Glomerular endothelial cell (primary cell): ENCODE measurements at places on chromosomes 12 and 14. TPM values are rescaled to one million over a fixed set of nuclear protein-coding genes. Genes with fewer than 3 reads are reported as not detected.

- DNase-seq = no peak
Observed at GRCh38 chr14:105499256-105500035, 8.4 kb downstream of the TEDC1 start.

DNA sequence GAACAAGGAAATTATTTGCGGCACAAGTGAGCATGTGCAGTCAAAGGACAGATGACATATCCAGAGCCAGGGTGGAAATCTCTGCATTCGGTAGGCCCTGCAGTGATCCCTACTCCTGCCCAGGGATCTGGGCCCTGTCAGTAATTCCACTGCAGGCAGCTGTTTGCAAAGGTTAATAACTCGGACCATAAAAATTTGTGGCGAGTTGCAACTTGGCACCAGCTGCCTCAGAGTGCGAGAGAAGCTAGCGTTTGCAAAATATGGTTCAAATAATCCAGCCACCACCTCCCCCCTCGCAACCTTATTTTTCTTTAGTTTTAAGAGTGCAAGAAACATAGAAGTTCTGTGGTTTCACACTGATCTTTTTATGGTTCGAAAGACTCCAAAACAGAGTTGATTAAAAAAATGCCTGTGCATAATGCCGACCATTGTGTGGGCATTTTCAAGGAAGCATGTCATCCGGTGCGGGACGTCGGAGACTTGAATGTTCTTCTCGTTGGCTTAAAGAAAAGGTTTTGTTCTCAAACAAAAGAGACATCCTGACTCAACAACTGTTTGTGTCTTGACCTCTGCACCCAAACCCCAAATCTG lies 224.5 kb downstream of the BCL11B start:
- DNase-seq = no peak

- DNase-seq = no peak
Observed at GRCh38 chr12:106445959-106446358, 88.4 kb downstream of the POLR3B start.

DNA sequence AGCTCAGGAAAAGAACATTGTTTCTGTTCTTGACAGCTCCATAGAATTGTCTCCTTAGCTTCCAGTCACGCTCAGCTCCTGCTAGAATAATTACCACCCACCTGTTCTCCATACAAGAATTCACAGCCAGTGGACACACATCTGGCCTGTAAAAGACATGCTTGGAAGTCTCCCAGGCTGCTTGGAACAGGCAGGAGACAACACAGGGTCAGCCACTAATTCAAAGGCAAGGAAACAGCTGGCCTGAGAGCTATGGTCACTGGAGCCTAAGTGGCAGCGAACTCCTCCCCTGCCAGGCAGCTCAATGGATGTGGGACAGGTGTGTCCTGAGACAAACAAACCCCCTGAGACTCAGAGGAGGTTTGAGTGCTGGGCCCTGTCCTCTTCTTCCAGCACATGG lies 22.9 kb upstream of the LTBP2 start:
- no peak for DNase-seq

DNA sequence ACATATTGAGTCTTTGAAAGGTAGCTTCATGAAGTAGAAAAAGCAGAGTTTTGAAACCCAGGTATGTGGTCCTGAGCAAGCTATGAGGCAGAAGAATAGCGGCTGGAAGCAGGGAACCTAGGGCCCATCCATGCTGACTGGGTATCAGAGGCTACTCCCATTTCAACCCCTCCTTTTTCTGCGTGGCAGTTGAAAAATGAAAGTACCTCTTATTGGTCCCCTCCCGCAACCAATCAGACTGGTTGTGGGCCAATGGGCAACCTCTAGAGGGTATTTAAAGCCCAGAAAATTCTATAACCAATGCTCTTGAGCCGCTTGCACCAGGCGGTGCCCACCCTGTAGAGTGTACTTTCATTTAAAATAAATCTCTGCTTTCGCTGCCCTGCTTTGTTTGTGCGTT lies 1.6 kb upstream of the SNRPF start:
- DNase-seq = no peak

DNA sequence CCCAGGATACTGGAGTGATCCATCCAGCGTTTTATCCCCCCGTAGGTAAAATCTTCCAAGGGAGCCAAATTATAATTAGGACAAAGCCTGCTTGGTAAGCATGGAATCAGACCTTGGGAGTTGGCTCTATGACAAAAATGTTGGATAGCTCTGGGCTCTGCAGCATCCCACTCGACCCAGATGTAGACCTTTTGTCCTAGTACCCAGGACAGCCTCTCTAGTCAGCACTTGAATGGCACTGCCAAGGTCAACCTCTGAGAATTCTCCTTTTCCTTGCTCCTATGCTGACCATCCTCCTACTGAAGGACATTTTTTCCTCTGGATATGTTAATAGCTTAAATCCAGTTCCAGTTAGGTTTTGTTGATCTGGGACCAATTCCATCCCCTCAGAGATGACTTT lies 104.7 kb upstream of the SLC35F4 start:
- no peak for DNase-seq

- no peak for DNase-seq
Observed at GRCh38 chr14:67263499-67264149, 22.4 kb downstream of the PALS1 start.

GRCh38 chr12:47744005-47744651 lies 14.6 kb downstream of the RAPGEF3 start:
- DNase-seq = no peak

GRCh38 chr14:87113286-87113685 lies 879.7 kb downstream of the GALC start:
- no peak for DNase-seq

- no peak for DNase-seq
Observed at GRCh38 chr14:104885973-104886689, 21.1 kb downstream of the CEP170B start.

GRCh38 chr14:92595267-92595666 lies 81.7 kb downstream of the RIN3 start:
- no peak for DNase-seq

- no peak for DNase-seq
Observed at GRCh38 chr14:99007795-99008194, 264.2 kb downstream of the BCL11B start.

The BBOF1 gene
- 0.92 and 2.2 TPM in 2 replicates for total RNA-seq

The SLCO1A2 gene
- not detected in 2 replicates for total RNA-seq

The PLCZ1 gene
- not detected in 2 replicates for total RNA-seq
